SW 1271 (cell line): ENCODE measurements at places on chromosomes 1 and 21.

DNA sequence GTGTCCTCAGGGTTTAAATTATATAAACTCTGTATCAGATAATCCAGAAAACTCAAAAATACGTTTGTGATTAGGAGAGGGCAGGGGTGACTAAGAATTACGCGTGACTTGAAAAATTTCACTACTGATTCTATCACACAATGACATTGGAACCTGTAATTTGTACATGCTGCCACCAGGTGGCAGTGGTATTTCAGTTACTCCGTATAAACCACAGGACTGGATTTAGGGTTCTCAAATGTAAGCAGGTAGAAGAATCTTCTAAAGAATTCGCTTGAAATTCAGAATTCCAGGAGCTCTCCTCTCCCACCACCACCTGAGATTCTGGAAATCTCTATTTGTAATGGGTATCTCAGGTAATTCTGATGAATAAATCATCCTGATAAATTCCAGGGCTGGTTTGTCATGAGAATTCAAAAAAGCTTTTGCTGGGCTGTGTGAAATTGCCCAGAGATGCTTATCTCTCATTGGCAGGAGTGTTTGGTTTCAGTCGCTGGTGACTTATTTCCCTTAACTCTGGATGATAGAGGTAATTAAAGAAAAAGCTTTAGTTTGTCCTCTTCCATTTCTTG lies 1.7 kb upstream of the KRTAP7-1 start:
- DNase-seq: peak; percentile 1

DNA sequence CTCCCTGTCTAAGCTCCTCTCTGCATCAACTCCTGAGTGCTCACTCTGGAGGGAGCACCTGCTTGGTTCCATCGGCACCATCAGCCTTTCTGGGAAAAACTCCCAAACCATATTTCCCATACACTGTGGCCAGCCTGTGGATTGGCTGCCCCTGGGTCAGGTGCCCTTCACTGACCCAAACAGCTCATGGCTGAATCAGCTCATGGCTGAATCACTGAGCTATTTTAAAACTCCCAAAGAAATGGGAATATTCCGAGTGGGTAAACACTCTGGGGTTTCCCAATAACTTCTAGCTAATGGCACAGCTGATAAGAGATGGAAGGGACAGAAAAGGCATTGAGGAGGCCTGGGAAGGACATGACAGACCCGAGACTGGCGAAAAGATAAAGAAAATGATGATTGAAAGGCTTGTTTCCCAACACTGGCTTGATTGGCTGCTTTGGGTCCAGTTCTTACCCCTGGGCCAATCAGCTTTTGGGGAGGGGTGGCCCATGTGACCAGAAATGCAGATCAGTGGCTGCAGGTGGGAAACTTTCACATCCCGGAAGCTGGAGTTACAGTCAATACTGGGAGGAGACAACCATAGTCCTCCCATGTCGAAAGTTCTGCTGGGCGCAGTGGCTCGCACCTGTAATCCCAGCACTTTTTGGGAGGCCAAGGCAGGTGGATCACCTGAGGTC lies 37.3 kb upstream of the KAZN start:
- no peak for DNase-seq

GRCh38 chr1:38997901-38998190 lies 6.8 kb downstream of the AKIRIN1 start:
- no peak for DNase-seq

GRCh38 chr1:171654201-171654941 lies 1.9 kb upstream of the MYOC start:
- no peak for DNase-seq

GRCh38 chr1:179082333-179082998 lies 596 bp downstream of the TOR3A start:
- no peak for DNase-seq

- no peak for DNase-seq
Observed at GRCh38 chr1:178798232-178798861, 72.5 kb downstream of the ANGPTL1 start.

- DNase-seq: no peak
Observed at GRCh38 chr1:154467434-154468102, 34.5 kb upstream of the TDRD10 start.

GRCh38 chr1:8423692-8424538 lies 106.0 kb downstream of the SLC45A1 start:
- DNase-seq: peak; percentile 25

GRCh38 chr1:198541737-198542136 lies 1.3 kb upstream of the ATP6V1G3 start:
- no peak for DNase-seq

GRCh38 chr1:42807056-42807668 lies 9.8 kb upstream of the ERMAP start:
- no peak for DNase-seq

GRCh38 chr1:145824499-145824842 lies 471 bp downstream of the POLR3C start:
- no peak for DNase-seq

GRCh38 chr1:54971317-54971791 lies 9.1 kb upstream of the TMEM61 start:
- DNase-seq: no peak

DNA sequence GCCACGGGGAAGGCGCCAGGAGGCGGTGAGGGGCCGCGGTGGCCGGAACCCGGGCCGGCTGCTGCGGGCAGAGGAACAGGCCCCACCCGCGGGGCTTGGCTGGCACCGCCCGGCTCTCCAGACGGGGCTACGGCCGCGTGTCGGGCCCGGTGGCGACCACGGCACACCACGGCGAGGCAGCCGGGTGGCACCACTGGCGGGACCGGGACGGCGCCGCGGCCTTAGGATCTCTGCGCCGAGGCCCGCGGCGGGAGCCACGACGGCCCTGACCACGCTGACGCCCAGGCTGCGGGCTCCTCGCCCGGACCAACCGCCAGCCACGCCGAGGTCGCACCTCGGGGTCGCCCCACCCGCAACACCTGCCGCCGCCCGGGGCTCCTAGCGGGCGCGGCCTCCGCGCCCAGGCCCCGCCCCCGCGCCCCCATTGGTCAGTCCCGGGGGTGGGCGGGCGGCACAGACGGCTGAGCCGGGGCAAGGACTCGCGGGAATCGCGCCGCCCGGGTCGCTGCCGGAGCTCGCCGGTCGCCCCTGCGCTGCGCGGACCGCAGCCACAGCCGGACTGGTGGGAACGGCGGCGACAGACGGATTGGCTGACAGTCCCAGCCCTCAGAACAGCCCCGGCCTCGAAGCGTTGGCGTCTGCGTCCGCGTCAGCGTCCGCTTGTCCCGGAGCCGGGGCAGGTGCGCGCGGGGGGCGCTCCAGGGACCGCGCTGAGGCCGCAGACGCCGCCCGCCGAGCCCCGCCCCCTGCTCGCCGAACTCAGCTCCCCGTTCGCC lies at the start of gene BMP8A:
TSS of gene BMP8A (plus strand) at position 491 of the 776 bp plus-strand sequence. CDS start 356 bp downstream, outside the sequence.
- peak; percentile 41 for DNase-seq

- peak; percentile 36 for DNase-seq
Observed at GRCh38 chr1:61851849-61852669, 109.8 kb downstream of the PATJ start.

DNA sequence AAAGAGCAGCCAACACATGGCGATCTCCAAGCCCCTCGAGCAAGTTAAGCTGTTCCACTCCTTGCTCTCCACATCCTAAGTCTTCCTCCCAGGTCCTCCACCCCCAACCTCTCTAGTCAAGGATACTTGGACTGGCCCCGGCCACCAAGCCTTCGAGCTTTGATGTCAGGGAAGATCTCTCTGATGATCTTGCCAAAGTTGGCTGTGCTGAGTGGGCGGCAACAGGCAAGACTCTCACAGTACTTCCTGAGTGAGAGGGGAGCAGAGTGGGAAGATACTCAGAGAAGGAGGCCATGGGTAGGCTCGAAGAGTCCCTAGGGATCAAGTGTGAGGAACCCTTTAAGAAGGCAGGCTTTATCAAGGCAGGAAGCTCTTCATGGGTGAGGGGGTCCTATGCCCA lies 2.8 kb downstream of the RFX5 start:
- DNase-seq: no peak

- no peak for DNase-seq
Observed at GRCh38 chr1:205775717-205776056, 405 bp upstream of the RAB29 start.

GRCh38 chr1:12714710-12715475 lies 1.0 kb upstream of the AADACL3 start:
- no peak for DNase-seq

DNA sequence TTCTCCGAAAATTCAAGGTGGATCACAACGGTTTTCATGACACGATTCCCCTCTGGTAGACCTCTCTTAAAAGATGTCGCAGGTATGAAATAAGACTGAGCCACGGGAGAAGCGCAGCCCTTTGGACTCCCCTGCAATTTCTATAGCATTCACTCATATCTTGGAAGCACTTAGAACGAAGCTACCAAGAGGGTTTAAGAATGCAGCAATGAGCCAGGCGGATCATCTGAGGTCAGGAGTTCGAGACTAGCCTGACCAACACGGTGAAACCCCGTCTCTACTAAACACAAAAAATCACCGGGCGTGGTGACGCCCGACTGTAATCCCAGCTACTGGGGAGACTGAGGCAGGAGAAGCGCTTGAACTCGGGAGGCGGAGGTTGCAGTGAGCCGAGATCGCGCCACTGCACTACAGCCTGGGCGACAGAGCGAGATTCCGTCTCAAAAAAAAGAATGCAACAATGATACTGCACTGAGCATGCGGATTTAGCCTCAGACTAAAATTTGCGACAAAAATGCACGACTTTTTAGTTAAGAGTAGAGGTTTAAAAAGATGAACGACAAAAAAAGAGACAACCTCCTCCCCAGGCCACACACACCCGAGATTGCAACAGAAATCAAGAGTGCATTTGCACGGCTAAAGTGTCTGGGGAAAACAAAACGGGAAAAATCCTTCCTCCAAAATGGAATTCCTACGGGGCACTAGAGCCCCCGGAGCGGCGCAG lies 743 bp downstream of the TOMM20 start:
- no peak for DNase-seq

GRCh38 chr1:104574620-104575019 lies 824.9 kb downstream of the AMY1C start:
- DNase-seq: no peak

GRCh38 chr1:30768830-30769718 lies 11.5 kb upstream of the LAPTM5 start:
- DNase-seq: no peak

GRCh38 chr1:156122519-156123355 lies 8.2 kb downstream of the LMNA start:
- DNase-seq: no peak

DNA sequence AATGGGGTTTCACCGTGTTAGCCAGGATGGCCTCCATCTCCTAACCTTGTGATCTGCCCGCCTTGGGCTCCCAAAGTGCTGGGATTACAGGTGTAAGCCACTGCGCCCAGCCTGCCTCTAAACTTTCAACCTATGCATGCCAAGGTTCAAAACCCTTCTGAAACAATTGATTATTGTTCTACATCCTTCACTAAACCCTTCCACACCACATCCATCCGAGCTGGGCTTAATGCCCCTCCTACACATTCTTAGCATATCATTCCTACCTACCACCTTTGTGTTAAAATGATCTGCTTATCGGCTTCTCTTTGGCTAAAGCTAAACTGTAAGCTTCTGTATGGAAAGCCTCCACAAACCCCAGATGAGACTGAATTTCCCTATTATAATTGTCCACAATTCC lies 40.8 kb upstream of the DOCK7 start:
- no peak for DNase-seq

DNA sequence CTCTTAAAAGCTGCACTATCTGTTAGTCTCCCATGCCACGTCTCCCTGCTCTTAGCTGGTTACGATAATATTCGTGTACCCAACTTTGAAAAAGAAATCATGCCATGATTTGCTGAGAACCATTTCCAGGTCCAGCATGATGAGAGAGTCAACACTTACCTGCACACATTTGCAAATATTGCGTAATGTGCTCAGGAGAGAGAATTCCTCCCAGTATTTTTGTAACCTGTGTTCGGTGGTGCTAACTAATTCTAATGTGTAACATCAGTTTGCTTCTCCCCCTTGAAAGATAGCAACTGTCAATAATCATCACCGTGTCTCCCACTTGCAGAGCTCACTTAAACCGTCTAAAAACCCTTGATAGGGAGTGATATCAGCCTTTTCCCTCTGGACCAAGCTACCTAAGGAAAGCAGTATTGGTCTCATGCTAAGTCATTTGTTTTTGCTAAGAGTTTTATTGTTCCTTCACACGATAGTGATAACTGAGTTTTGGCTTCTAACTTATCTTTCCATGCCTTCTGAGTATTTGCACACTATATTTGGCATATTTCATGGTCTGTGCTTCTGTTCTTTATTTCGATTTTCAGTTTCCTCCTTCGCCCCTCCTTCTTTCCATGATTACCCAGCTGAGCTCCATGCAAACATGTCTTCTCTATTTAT lies 61.1 kb upstream of the IRF2BP2 start:
- no peak for DNase-seq

- no peak for DNase-seq
Observed at GRCh38 chr1:66575739-66576138, 41.8 kb downstream of the SGIP1 start.

- DNase-seq: no peak
Observed at GRCh38 chr1:25817840-25818501, 1.8 kb upstream of the MTFR1L start.

GRCh38 chr1:42742617-42743316 lies 2.7 kb upstream of the CLDN19 start:
- no peak for DNase-seq

- DNase-seq: peak; percentile 5
Observed at GRCh38 chr1:18556364-18556763, 74.3 kb upstream of the PAX7 start.

DNA sequence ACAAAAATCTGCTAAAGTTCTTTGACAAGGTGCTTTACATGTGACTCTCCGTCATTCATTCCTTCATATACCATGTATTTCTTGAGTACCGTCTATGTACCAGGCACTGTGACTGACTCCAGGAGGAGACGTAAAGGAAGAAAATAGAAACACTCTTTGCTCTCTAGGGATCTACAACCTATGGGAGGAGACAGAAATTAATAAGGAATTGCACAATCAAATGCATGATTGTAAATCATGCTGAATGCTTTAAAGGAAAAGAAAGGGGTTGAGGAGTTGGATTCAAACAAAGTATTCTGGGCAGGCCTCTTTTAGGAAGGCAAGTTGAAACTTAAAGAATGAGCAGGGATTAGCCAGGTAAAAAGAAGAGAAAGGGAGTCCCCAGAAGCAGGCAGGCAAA lies 239.1 kb upstream of the FGGY start:
- DNase-seq: no peak

DNA sequence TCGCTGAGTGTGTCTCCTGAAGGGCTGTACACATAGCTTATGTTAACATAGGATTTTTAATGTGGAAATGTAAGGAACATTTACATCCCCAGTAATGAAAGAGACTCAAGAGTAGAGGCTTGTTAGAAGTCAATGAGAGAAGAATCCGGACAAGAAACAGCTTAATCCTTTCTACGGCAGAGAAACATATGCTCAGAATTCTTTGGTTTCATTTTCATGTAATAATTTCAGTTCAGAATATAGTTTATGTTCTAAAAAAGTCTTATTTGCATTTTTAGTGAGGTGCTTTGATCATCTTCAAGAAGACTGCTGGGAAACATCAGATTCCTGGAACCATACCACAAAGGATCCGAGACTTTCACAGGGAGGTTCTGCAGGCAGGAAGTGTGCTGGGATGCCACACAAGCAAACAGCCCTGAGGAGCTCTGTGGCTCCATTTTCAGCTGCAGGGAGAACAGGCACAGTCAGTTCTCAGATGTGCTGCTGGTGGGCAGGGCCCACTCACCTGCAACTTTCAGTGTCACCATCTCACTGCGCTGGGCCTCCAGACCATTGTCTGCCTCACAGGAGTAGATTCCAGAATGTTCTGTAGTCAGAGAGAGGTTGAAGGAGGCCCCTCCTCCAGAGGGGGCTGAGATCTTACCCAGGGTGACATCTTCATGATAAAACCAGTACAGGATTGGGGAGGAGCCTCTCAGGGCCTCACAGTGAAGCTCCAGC lies 28.4 kb downstream of the FCRL5 start:
- no peak for DNase-seq
